ENCODE measurements at places on chromosomes 5 and 9.

- no peak for DNase-seq
Observed at GRCh38 chr5:60143942-60144549, 250.5 kb upstream of the PDE4D start.

DNA sequence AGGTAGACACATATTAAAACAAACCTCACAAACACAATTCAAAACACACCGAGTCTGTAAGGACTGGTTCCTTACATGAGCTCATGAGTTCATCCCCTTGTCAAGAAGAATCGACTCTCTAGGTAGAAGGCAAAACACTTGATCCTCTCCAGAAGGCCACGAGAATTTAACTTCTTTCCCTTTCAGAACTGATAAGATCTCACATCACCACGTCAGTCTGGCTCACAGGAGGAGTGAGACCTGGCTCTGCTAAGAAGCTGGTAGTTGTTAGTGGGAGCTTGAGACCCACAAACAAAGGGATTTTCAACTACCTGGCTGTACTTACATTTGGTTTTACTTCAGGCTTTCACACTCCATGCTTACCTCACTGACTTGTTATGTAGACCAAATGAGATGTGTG lies 459.2 kb downstream of the ARHGEF28 start:
- DNase-seq: no peak

DNA sequence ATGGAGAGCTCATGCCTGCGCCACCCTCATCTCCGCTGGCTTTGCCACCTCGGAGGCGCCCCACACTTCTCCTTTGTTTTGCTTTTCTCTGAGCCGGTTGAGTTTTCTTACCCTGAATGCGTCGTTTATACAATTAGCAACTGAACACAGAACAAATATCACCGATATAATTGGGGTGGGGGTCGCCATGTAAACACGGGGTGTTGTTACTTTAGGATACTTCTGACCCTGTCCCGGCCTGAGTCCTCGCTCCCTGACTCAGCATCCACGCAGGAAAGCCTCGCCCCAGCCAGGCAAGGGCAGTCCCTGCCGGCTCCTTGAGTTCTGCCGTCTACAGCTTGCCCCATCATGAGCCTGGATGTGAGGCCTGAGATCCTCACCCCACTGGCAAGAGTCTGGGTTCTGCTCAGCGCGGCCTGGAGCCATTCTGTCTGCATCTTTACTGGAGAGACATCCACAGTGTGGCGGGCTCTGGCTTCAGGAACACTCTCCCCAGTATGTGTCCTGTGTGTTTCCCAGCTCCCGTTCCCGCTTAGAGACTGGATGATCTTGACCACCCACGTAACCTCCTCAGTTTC lies 5.5 kb downstream of the NKX2-5 start:
- DNase-seq: no peak

DNA sequence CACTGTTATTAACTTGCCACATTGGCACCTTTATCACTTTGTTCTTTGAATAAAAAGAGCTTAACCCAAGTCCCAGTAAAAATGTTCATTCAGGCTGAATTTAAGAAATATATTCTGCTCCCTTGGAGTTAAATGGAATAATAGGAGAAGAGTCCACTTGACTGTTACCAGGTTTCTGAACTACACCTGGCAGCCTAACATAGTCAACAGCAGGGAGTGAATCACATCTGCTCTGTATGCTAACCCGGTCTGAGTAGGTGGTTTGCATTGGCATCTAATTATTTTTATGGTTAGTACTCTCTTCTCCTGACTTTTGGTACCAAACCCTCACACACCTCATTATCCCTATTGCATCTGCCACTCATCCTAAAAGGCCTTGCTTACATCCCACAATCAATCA lies 86.7 kb downstream of the STK32A start:
- DNase-seq: no peak

DNA sequence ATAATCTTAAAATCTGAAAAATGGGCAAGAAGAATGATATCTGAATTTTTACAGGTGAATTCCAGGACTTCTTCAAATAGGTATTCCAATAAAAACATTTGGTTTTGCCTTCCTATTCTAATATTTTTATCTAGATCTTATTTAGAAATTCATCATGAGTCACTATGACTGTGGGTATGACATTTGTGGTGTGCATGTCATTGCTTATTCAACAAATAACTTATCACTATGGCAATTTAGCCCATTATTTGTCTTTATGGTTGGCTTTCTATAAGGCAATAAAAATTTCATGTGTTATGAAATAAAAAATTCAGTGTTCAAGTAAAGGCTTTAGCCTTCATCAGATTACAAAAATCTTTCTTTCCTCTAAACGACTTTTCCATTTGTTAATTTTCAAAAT lies 1139.6 kb upstream of the NUDT12 start:
- DNase-seq: no peak

GRCh38 chr9:116506685-116507084 lies 180.4 kb upstream of the TRIM32 start:
- DNase-seq: no peak

DNA sequence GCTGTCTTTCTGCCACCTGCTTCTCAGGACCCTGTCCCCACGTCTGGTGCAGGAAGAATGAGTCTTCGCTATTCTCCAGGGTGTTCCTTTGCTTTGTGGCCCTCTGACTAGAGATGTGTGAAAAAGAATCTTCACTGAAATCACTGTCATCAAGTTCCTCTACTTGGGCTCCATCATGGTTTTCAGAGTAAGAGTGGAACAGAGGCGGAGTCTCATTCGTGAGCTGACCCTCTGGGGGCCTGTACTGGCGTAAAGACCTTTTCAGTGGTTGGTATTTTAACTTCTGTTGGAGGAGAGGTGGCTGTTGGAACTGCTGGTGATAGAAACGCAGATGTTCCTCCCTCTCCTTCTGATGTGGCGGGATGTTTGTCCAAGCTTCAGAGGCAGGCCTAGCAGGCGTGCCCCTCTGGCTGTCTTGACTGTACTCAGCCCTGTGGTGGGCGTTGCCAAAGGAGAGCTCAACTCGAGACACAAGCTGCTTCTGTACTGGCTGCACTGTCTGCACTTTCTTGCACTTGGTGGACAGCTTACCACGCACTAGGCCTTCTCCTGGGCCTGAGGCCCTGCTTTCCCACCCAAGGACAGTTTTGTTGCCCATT lies 72.0 kb downstream of the KIF24 start:
- no peak for DNase-seq

DNA sequence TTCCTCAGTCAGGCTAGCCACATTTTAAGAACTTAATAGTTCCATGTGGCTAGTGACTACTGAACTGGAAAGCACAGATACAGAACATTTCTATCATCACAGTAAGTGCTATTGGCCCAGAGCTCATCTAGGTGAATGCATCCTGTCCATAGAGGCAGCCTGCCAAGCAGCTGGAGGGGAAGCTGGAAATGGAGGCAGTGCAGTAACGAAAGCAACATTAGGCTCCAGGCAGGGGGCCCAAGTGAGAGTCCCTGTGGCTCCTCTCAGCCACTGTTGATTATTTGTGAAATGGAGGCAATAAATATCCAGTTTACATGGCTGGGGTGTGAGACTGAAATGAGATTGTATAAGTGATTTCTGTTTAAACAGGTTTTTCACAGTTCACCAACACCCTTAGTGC lies 227.2 kb upstream of the KLF9 start:
- DNase-seq: no peak

DNA sequence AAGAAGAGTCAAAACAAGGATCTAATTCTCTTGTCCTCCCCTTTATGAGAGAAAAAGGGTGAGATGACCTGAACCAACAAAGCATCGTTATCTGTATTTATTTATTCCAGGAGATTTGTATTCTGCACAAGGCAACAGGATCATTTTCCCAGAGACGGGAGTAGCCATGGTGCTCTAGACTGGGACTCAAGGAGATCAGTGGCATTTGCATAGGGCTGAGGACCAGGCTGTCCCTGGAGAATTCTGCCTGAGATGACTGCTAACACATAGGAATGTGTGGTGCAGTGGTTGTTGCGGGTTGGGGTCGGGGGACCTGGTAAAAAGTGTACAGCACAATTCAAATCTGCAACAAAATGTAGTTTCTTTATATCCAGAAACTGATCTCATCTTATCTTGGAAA lies 22.3 kb upstream of the ZNF474 start:
- DNase-seq: no peak

DNA sequence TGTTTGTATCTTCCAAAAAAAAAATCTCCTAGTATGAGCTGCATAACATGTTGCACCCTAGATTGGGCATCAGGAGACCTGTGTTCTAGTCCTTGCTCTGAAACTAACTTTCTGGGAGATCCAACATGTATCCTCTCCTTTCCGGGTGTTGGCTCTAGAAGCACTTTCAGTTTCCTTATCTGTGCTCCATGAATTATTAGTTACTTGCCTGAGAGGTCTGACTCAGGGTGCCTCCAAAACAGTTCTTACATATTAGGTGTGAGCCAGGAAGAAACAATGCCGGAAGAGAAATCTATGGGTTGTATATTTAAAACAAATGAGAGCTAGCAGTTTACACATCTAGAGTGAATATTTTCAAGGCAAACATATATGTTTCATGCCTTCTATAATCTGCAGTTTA lies 36.7 kb upstream of the SLC36A2 start:
- DNase-seq: no peak

GRCh38 chr9:130185490-130186031 lies 13.4 kb downstream of the NCS1 start:
- no peak for DNase-seq

DNA sequence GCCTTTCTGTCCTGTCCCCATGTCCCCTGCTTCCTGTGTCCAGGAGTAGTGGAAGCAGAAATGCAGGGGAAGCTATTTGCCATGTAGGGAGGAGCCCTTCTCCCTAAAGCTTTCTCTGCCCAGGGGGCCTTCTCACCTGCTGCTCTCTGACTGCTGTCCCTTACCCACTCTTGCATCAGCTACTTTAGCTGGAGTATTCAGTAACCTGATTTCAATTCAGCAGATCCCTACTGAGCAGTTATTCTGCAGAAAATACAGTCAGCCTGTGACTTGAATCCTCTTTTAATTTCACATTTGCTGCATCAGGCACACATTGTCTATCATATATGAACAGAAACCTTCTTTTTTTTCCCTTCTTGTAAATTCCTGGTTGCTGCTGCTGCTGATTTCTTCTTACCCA lies 90.4 kb downstream of the MVB12B start:
- no peak for DNase-seq

GRCh38 chr5:139668064-139668880 lies 20.1 kb downstream of the CXXC5 start:
- DNase-seq: peak; percentile 73

- DNase-seq: no peak
Observed at GRCh38 chr9:77277719-77278118, 100.4 kb downstream of the VPS13A start.

DNA sequence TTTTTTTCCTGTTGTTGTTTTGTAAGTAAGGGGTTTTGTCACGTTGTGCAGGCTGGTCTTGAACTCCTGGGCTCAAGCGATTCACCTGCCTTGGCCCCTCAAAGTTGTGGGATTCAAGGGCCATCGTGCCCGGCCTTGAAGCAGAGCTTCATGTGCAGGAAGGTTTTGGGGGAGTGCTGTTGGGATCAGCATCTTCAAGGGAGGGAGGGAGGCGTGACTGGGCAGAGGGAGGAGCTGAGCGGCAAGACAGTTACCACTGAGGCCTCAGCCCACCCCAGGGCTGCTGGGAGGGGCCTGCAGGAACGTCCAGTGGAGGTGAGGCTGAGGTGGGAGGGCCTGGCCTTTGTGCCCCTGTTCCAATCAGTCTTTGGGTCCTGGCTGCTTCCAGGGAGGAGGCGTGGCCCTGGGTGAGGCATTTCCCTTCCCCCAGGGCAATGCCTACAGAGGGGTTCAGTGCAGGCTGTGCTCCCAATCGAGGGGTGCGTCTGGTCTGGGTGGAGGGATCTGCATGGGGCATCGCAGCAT lies 21.4 kb downstream of the OR2V1 start:
- DNase-seq: no peak

DNA sequence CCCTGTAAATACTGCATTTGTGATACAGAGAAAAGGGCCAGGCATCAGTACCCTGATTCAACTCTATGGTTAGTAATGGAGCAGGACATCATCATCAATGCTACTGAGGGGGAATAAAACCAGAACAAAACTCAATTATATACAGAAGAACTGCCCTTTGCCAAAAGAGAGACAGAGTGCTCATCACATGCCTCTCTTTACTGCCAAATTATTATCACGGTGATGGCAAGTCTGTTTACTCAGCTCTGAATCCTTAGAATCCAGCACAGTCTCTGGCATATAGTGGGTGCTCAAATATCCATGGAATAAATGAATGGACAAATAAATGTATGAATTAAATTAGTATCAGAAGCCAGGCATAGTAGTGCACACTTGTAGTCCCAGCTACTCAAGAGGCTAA lies 130.2 kb downstream of the TTC39B start:
- no peak for DNase-seq

- no peak for DNase-seq
Observed at GRCh38 chr5:105849701-105850100, 1821.0 kb downstream of the EFNA5 start.

GRCh38 chr9:70147196-70147595 lies 103.5 kb downstream of the MAMDC2 start:
- no peak for DNase-seq
